Activated T-cell treated with anti-CD3 and anti-CD28 coated beads, Interleukin-2, amount 50 U/mL, for 48 hours (primary cell): ENCODE measurements at places on chromosomes 3 and 15.
A peak's percentile ranks its signal among the peaks of the same experiment; 100 is the strongest.

GRCh38 chr15:83077491-83078230, 10.6 kb upstream of the BTBD1 start:
- DNase-seq = no peak

DNA sequence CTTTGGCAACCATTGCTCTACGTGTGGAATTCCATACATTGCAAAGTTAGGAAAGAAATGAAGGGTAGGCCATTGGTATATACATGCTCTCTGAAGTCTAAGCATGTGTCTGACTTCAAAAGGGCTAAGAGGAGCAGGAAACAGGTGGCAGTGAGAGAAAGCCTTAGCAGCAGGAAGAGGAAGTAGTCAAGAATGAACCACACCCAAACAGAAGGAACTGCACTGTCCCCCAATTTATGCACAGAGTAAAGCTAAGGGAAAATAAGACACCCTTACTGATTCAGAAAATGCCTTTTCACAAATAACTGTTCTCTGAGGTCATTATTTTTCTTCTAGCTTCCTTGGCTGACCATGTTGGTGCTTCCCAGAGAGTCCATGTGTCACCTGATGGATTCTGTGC, 575.4 kb downstream of the NTRK3 start:
- no peak for DNase-seq

GRCh38 chr15:64333986-64334929, 21.7 kb downstream of the CSNK1G1 start:
- DNase-seq = peak; percentile 33

GRCh38 chr15:95522533-95522932, 808.0 kb upstream of the NR2F2 start:
- no peak for DNase-seq

GRCh38 chr3:71366988-71367604, 216.4 kb downstream of the FOXP1 start:
- DNase-seq = no peak
